ENCODE measurements at places on chromosomes 6 and 20.
A peak's percentile ranks its signal among the peaks of the same experiment; 100 is the strongest.

- peak; percentile 43 for DNase-seq
These were observed 600.4 kb upstream of the JAG1 start for GRCh38 chr20:11274141-11274594.

GRCh38 chr6:26554697-26555504, 16.7 kb downstream of the HMGN4 start:
- DNase-seq = no peak

DNA sequence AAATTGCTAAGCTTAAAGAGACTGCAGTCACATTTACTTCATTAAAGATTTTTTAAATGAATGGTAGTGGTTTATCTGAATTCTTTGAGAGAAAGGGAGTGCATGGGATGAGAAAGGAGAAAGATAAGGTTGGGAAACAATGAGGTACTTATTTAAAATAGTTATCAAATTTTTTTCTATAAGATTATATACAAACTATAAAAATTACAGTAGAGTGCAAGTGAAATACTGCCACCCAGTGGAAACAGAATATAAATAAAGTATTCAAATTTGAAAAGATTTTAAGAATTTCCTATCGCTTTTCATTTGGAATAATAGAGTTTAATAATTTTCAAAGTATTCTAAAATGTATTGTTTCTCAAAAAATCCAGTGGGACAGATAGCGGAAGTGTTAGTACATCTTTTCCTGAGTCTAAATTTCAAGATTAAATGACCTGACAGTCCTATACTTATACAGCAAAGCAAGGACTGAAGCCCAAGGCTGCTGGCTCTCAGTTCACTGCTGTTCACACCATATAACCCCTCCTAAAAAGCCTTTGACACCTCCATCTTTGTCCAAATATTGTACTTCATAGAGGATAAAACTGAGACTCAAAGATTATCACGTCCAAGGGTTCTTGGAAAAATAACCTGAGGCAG, 31.1 kb downstream of the EPM2A start:
- peak; percentile 7 for DNase-seq

DNA sequence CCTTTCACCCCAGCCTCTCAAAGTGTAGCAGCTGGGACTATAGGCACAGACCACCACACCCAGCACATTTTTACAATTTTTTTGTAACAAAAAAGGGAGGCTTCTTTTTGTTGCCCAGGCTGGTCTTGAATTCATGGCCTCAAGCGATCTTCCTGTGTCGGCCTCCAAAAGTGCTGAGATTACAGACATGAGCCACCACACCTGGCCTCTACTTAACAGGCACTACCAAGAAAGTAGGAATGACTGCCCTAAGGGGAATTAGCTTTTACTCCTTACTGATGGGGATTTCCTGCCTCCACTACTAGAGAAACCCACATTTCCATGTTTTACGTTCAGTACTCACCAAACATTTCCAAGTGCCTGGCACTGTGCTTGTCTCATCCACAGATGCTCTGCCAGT, 109.6 kb downstream of the CARMIL1 start:
- DNase-seq = no peak

- no peak for DNase-seq
These were observed 593.9 kb downstream of the CD109 start for GRCh38 chr6:74289884-74290283.

- DNase-seq = no peak
These were observed 71.3 kb downstream of the MANEA start for GRCh38 chr6:95648636-95649035.

DNA sequence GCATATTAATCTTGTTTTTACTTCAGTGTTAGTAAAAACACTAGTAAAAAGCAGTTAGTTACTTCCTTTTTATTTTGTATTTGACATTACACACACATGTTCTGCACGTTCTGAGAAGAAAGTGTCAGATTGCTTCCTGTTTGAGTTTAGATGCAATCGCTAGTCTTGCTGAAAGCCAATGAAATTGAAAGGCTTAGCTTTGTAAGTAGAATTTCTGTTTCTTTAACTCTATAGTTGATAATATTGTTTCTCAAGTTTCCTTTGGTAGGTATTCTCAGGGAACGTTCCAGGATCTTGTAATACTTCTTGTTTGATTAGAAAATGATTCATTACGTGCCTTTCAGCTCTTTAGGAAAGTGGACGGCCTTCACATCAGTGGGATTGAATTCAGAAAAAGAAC, 55.0 kb downstream of the CDKAL1 start:
- peak; percentile 13 for DNase-seq

DNA sequence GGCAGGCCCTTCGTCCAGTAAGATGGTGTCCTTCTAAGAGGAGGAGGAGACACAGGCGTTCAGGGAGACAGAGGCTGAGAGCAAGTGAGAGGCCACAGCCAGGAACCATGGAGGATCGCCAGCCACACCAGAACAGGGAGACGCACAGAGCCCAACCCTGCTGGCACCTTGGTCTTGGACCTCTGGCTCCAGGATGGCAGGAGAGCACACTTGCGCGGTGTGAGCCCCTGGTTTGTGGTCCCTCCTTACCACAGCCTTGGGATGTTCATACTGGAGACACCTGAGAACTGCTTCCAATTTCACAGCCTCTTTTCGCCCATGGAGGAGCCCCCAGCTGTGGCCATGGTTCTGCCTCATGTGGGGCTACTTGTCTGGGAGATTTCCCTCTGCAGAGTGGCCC, 222.4 kb downstream of the DLL1 start:
- no peak for DNase-seq

GRCh38 chr6:32254761-32255198, 30.9 kb upstream of the NOTCH4 start:
- DNase-seq = no peak

DNA sequence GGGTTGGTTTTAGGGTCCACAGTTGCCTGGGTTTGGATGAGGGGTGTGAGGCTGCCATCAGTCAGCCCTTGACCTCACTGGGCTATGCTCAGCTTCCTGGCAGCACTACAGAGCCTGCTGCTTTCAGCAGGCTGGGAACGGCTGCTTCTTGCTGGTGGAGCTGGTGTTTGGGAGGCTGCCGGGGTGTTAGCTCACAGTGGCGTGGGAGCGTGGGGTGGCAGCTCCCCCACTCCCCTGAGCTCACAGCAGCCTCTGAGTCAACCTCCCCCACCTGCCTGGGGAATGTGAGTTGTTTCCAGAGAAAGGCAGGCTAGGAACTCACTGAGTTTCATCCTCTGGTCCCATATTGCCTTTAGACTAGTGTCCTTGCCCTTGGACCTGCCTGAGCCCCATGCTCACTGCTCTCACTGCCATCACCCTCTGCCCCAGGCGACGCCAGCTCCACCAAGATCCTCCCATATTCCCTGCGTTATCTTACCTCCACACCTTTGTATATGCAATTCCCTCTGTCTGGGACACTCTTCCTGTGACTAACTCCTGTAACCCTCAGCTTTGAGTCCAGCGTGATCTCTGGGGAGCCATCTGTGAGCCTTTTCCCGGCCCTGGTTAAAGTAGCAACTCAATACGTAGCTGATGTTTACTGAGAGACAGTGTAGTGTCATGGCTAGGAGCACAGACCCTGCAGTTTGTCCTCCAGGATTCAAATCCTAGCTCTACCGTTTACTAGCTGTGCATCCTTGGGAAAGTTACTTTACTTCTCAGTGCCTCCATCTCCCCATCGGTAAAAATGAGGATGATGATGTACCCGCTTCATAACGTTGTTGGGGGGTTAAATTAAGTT, 34.8 kb downstream of the PPP1R16B start:
- no peak for DNase-seq

DNA sequence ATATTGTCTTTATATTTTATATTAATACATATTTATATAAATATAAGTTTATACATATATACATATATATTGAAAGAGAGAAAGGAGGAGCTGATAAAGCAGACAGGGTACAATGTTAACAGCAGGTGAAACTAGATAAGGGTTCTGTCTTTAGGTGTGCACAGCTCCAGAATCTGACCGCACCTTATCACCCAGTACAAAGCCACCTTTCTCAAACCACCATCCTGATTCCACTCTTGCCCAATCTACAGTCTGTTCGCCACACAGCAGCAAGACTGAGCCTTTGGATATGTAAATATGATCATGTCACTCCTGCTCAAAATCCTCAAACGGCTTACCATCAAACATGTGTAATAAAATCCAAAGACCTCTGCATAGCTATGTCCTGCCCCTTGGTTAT, 34.7 kb upstream of the ASCC3 start:
- DNase-seq = no peak

DNA sequence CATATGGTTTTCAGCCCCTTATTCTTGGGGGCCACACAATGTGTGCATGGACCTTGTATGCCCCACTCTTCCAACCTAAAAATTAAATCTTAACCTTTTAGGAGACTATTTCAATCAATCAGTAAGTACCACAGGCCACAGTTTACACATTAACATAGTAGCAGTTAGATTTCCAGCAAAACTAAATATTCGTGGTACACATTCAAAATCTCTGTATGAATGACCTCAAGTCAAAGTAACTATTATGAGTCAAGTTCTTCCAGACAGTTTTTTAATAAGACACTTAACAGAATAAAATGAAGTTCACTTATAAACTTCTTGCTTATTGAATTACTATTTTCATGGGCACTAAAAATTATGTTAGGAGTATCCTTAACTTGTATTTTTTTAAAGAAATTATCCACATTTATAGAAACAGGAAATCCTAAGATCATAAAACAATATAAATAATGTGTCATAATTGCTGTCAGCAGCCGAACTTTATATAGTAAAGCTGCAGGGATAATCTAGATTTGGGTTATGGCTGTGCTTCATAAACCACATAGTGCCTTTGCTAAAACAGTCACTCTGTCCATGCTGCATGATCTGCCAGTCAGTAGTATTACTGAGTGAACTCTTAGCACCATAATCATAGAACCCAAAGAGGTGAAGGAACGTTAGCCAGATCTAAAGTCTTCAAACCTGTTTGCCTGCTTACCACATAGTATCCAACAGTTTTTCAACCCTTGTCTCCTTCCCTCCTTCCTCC, 21.7 kb downstream of the SEC63 start:
- no peak for DNase-seq

GRCh38 chr6:36245572-36246061, 24.2 kb upstream of the PNPLA1 start:
- no peak for DNase-seq
